ENCODE measurements at places on chromosomes 16 and 17. TPM values are rescaled to one million over a fixed set of nuclear protein-coding genes. Genes with fewer than 3 reads are reported as not detected.

The SCIMP gene
- total RNA-seq: not detected

The TGFB1I1 gene
- total RNA-seq: 57.7 TPM

The PPL gene
- 105 TPM for total RNA-seq

The PLEKHH3 gene
- 38.9 TPM for total RNA-seq

The SBK1 gene
- 8.7 TPM for total RNA-seq

The NPIPA7 gene
- total RNA-seq: 4.0 TPM

The CCL1 gene
- not detected for total RNA-seq

Data from tongue (tissue), 3 donors.